ENCODE measurements at places on chromosomes 5 and 9. TPM values are rescaled to one million over a fixed set of nuclear protein-coding genes. Genes with fewer than 3 reads are reported as not detected.

The RGS7BP gene
- total RNA-seq, result 0.08 TPM

The TNIP1 gene
- 55.5 TPM for total RNA-seq

The FAM153A gene
- total RNA-seq, result not detected

The STKLD1 gene
- total RNA-seq, result not detected

The SPATA31D4 gene
- not detected for total RNA-seq

The ANKRD33B gene
- 0.72 TPM for total RNA-seq

The SLC27A6 gene
- 7.6 TPM for total RNA-seq

The SLU7 gene
- 41.5 TPM for total RNA-seq

The ZDHHC11B gene
- 2.2 TPM for total RNA-seq

The PITX1 gene
- total RNA-seq, result 1,232 TPM

The PCDHGC3 gene
- 39.2 TPM for total RNA-seq

The PCDHB7 gene
- 0.87 TPM for total RNA-seq

The C9orf50 gene
- total RNA-seq, result not detected
